Activated effector memory CD4-positive, alpha-beta T cell treated with anti-CD3 and anti-CD28 coated beads, Interleukin-2, amount 50 U/mL, for 16 hours (primary cell): ENCODE measurements at places on chromosomes 7 and 10.

GRCh38 chr10:109308971-109309370 is 614.3 kb downstream of the XPNPEP1 start:
- no peak for DNase-seq

- DNase-seq, result no peak
These were observed 18.8 kb downstream of the MMD2 start for GRCh38 chr7:4939971-4940728.

DNA sequence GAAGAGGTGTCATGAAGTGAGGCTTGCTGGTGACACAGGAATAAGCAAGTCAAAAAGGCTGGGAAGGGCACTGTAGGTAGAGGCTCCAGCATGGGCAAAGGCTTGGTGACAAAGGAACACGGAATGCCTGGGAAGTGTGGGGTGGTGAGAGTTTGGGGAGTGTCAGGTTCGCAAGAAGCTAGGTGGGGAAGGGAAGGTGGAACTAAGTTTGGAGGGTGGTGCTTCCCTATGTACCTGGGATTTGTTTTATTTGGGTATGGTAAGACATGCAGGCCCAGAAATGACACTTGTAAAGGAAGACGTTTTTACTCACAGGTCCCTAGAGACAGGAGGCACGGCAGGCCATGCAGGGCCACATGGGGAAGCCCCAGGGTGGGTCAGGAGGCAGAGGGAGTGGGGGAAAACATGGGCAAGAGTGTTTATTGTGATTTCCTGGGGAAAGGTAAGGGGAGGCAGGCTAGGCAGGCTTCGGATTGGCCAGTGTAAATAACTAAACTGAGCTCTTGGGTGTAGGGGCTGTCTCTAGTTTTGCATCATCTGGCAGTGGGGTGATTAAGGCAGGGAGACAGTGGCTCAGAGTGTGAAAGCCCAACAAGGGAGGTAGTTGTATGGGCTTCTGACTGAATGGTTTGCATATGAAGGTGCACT is 52.1 kb downstream of the SH2D4B start:
- no peak for DNase-seq

DNA sequence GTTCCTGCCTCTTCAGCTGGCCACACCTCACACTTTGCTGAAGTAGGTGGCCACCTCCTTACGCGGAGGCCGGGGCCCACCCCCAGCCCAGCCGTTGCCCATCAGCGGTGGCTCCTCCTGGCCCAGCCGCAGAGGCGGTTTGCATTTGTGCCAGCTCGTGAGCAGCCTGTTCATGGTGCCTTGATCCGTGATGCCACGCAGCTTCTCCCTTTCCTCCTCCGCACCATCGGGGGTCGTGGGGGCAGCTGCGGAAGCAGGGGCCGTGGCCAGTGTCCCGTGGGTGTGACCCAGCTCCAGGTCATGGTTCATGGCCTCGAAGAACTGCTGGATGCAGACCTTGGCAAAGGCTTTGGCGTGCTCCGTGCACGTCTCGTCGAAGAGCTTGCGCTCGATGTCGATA is 3.1 kb upstream of the CALHM2 start:
- no peak for DNase-seq

DNA sequence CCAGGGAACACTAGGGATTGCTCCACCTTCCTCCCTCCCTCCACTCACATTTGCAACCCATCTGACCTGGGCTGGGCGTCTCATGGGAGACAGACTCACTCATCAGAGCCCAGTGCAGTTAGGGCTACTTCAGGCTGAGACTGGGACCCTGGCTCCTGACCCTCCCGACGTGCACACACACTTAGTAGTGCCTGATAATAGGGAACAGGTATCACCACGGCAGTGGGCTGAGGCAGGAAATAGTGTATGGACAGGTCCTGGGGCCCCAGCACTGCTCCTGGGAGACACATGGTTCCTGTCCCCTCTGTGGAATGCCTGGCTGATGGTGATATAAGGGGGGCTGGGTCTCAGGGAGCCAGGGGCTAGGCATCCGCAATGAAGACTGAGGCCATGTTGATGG is 14.3 kb downstream of the AQP1 start:
- peak; percentile 25 for DNase-seq

DNA sequence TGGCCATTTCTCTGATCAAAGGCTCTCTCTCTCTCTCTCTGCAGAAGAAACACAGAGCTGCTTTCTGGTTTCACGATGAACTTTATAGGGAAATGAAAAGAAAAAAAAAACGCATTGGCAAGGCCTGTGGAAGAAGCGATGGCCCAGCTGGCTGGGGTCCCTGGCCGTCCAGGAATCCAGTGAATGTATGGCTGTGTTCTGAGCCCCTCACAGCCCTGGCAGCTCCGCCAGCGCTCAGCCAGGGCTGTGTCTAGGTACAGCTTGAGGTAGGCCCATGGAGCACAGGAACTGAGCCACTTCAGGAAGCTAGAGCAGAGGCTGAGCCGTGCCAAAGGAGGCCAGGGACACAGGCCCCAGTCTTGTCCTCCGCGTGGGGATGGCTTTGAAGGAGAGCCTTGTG is 13.1 kb upstream of the UCMA start:
- no peak for DNase-seq

GRCh38 chr7:129778770-129779601 is 167.5 kb downstream of the NRF1 start:
- DNase-seq, result no peak

DNA sequence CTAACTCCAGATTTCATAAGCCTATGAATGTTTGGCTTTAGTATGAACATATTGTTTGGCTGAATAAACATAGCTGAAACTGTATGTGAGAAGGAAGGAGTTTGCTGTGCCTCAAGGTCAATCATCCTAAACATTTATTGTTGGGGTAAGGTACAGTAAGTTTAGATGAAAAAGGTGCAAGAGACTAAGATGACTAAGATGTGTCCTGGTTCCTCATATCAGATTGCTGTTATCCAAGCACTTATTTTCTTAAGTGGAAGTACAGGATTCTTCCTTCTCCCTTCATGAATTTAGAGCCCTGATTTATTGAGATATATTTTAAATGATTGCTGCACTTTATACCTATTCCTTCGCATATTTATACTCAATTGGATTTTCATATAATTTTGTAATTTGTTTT is 12.2 kb downstream of the MDFIC start:
- DNase-seq, result no peak

DNA sequence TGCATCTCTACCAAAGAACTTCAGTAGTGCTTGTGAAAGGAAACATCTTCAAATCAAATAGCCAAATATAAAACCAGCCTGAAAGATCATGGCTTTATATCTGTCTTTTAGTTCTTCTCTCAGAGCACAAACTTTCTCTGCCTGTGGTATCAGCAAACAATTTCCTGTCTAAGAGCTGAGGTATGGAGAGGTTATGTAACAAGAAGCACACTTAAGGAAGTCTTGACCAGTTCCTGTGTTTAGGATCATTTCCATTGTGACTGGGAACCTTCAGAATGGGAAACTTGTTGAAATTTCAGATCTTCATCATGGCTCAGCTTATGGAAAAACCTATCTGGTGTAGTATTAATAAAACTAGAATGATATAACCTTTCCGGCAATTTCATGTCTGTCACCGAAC is 148.8 kb downstream of the MBL2 start:
- no peak for DNase-seq

DNA sequence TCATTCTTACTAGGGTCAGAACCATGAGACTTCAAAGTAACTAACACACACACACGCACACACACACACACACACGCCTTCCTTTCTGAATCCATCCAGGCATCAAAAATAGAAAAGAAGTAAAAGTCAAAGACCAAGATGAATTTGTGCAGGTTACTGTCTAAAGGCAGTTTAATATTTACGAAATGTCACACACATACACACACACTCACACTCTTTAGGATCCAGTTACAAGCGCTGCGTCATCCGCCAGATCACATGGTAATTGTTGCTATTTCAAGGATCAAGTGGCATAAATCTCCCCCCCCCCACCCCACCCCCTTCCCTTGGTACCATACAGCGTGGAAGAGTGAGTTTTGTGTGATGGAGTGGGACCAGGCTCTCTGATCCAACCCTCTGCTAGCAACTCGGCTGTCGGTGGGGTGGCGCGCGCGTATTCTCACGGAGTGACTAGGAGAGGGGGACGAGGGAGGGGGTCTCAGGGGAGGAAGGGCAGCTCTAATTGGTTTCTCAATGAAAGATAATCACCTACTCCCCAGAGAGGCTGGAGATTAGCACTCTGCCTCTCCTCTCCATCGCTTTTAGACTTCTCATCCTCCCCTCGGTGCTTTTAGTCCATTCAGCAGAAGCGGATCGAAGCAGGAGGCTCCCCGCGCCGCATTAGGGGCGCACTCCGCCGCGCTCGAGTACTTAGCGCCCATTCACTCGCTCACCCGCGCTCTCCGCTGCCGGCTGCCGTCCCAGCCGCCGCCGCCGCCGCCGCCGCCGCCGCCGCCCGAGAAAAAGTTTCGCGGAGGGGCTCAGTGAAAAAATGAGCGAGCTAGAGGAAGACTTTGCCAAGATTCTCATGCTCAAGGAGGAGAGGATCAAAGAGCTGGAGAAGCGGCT is 83.5 kb upstream of the PRKG1 start:
- DNase-seq, result no peak

DNA sequence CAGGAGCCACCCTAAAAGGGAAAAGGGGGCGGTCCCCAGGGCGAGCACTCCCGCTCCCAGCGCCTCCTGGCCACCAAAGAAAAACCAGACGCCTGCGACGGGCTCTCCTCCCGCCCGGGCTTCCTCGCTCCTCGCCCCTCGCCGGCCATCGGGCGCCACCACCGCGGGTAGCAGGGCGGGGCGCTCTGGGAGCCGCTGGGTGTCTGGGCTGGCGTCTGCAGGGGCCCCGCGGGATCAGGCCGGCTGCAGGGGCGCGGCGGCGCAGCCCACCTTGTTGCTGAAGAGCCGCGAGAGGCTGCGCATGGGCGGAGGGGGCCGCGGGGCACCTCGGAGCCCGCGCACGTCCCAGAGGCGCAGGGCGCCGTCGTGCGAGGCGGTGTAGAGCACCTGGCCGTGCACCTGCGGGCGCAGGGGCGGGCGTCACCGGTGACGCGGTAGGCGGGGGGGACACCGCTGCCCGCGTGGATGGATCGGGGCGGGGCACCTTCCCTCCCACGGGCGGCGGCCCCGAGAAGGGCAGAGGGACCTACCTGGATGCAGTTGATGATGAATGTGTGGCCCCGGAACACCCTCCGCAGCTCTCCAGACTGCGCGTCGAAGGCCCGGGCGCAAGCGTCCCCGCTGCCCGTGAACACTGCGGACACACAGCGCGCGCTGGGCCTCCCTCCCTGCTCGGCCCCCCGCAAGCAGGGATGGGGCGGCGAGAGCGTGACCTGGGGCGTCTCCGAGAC is 28.3 kb downstream of the WDR86 start:
- peak; percentile 83 for DNase-seq

- no peak for DNase-seq
These were observed 16.5 kb upstream of the CHN2 start for GRCh38 chr7:29177963-29178600.

DNA sequence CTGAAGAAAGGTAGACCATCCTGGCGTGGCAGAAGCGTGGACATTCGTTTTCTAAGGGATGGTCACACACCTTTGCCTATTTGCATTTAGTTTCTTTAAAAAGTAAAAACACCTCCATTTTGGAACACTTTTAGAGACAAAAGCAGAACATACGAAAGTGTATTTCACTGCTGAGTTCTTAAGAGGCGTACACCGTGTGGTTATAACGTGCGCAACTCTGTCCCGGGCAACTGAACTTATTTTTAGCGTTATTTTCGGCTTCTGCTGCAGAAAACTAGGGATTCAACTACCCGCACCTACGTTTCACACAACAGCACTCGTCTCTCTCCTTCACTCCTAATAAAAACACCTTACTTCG is 557 bp upstream of the LSM8 start:
- DNase-seq, result no peak

- DNase-seq, result no peak
These were observed 5.9 kb upstream of the LGI1 start for GRCh38 chr10:93751832-93752231.

- DNase-seq, result no peak
These were observed 41.1 kb upstream of the GTF2IRD1 start for GRCh38 chr7:74412603-74413002.

- no peak for DNase-seq
These were observed 668.5 kb upstream of the GALNT17 start for GRCh38 chr7:70463352-70463938.

DNA sequence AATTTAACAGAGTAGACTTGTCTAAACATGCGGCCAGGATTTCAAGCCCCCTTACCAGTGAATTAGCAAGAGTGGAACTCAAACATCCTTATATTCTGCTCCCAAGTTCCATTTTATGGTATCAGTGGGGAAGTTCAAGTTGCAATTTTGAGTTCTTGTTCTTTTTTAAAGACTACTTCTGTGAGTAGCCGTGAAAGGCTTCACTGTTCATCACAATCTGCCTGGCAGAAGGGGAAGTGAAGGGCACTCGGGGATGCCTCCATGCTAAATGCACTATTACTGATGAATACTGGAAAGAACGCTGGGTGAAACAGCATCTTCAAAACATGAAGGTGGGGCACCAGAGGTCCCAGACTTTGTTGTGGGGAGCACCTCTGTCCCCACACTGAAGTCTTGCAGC is 22.4 kb upstream of the FGL2 start:
- no peak for DNase-seq

DNA sequence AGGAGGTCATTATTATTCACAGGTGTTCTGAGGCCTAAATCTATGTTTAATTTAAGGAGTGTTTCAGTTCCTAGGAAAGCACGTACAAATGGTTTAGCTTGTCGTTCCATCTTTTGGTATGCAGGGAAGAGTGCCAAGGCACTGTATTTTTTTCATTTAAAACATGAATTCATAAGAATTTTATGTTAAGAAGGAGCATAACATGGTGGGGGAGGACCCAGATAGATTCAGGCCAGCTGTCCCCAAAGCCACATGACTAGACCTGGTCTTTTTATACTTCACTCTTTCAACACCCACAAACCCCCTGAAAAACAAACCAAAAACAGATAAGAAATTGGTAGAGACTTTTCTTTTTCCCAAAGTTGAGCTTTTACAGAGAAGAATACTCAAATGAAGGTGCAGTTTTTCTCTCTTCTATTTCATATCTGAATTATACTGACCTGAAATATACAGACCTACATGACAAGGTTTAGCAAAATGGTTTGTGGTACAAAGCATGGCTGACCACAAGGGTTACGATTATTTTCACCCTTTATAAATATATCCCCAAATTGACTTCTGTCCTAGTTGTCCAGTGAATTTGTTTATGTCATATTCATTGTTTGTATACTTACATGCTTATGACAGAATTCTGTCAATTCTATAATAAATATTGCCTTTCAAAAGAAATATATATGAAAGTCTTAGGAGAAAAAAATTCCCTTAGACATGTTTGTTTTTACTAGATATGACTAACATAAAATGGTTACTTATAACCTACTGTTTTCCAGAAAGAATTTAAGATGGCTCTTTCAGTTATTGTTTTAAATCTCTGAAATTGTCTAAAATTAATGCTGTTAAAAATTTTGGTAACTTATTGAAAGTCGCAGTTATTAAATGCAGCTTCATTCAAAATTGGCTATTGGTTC is 71.3 kb downstream of the AP3M1 start:
- no peak for DNase-seq

GRCh38 chr10:102245932-102246251 is 560 bp downstream of the GBF1 start:
- no peak for DNase-seq

GRCh38 chr10:97726636-97727178 is 10.2 kb upstream of the ZFYVE27 start:
- DNase-seq, result no peak
